BE2C (cell line): ENCODE measurements at places on chromosomes 12 and 14.

GRCh38 chr12:92002673-92003382 lies 142.8 kb downstream of the BTG1 start:
- no peak for DNase-seq

DNA sequence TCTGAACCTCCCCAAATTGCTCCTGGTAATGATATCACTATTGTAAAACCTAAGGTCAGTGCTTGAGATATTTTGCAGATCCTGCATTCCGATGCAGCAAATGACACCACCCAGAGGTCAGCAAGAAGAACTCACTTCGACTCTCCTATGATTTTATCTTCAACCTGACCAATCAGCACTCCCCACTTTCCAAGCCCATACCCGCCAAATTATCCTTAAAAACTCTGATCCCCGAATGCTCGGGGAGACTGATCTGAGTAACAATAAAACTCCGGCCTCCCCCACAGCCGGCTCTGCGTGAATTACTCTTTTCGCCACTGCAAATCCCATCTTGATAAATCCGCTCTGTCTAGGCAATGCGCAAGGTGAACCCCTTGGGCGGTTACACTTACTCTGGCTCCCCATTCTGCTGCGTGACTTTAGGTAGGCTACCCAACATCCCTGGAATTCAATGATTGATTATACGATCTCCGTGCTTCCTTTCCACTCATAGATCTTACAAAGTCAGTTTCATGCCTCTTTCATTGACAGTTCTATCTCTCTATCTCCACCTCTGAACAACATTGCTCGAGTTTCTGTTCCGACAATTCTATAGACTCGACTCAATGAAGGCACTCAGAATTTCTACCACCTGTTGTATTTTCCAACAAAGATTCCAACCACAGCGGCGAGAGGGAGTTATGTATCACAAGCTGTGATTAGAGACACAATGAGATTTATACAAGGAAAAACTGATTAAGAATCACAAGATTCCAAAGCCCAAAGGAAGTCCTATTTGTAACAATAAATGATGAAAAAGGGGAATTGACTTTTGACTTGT lies 939 bp downstream of the NPC2 start:
- DNase-seq, result no peak

DNA sequence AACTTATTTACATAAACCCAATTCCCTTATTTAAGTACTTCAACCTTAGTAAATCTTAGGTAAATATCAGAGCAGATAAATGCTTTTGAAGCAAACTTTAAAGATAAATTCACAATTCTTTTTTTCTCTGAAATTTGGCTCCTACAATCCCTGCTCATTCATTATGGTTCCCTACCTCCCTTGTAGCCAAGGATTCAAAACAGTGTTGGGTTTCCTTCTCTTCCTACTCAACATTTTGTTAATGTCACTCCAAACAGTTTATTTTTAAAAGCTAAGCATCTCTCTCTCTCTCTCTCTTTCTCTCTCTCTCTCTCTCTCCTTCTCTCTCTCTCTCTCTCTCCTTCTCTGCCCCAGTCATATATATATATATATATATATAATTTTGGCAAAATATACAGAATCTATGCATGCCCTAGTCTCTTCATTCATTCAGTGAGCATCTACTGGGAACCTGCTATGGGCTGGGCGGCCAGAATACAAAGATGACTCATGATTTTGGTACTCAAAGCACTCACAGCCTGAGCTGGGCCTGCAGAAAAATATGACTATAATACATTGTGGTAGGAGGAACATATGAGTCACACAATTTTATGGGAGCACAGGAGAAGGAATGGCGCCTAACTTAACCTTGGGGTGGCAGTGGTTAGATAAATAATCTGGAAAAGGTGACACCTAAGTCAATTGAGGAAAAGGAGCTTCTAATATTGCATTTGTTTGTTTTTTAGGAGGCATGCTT lies 123.7 kb upstream of the DHRS4 start:
- no peak for DNase-seq

GRCh38 chr12:25557830-25558436 lies 4.8 kb upstream of the LMNTD1 start:
- peak; percentile 22 for DNase-seq

- DNase-seq, result no peak
These were observed 80.8 kb upstream of the BCL11B start for GRCh38 chr14:99352688-99353280.

DNA sequence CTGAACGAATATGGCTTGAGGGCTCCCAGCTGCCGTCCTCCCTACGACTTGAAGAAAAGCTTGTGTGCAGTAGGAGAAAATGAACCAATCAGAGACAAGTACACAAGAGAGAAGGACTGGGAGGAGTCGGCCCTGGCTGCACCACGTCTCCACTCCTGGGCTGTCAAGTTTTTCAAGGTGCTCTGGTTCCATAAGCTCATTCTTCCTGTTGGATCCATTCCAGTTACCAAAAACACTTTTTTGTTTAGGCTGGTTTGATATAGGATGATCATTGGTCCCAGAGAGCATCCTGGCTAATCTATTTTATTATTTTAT lies 2.8 kb upstream of the A2ML1 start:
- DNase-seq, result no peak

GRCh38 chr14:22560662-22561365 lies 28.2 kb downstream of the DAD1 start:
- no peak for DNase-seq

GRCh38 chr14:25463480-25463879 lies 413.5 kb upstream of the STXBP6 start:
- no peak for DNase-seq

DNA sequence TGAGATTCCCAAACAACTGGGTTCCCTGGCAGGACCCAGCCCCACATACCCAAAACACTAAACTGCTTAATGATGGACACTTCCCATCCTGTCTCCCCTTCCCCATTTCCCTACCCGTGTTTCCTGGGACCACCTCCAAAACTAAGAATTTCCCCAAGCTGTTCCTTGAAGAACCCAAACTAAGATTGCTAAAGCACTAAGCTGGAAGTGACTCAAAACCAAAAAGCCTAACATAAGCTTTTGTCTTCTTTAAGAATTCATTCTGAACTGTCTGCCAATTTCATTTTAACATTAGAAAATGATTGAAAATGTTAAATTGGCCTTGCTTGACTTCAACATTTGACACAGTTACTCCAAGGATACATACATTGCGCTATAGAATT lies 29.5 kb upstream of the STAB2 start:
- no peak for DNase-seq

GRCh38 chr12:68609998-68610369 lies 715 bp upstream of the RAP1B start:
- DNase-seq, result no peak

DNA sequence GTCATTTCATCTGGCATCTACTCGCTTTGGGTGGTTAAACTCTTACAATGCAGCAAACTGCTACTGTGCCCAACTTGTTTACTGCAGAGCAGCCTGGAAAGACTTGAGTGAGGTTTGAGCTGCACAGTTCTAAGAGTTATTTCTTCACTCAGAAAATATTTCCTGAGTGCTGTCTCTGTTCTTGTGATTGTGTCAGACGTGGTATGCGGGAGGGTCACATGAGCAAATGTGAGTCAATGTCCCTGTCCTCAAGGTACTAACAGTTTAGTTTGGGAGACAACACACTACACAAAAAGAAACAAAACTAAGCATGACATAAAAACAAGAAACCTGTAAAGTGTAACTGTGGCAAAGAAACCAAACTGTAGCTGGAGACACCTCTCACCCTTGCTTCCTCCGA lies 32.4 kb downstream of the FLVCR2 start:
- no peak for DNase-seq

DNA sequence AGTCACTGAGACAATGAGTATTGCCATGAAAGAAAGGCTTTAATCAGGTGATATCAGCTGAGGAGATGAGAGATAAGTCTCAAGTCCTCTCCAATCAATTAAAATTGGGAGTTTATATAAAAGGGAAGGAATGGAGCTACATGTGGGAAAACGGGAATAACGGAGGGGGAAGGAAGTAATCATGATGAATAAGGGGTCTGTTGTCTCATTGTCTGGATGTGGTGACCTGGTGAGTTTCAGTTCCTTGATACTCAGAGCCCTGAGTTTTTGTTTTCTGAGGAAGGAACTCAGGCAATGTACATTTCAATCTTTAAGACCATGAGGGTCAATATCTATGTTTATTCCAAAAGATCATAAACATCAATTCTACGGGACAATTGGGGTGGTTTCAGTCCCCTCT lies 198.8 kb downstream of the KITLG start:
- DNase-seq, result no peak

GRCh38 chr12:14283489-14284144 lies 81.9 kb upstream of the ATF7IP start:
- DNase-seq, result no peak

DNA sequence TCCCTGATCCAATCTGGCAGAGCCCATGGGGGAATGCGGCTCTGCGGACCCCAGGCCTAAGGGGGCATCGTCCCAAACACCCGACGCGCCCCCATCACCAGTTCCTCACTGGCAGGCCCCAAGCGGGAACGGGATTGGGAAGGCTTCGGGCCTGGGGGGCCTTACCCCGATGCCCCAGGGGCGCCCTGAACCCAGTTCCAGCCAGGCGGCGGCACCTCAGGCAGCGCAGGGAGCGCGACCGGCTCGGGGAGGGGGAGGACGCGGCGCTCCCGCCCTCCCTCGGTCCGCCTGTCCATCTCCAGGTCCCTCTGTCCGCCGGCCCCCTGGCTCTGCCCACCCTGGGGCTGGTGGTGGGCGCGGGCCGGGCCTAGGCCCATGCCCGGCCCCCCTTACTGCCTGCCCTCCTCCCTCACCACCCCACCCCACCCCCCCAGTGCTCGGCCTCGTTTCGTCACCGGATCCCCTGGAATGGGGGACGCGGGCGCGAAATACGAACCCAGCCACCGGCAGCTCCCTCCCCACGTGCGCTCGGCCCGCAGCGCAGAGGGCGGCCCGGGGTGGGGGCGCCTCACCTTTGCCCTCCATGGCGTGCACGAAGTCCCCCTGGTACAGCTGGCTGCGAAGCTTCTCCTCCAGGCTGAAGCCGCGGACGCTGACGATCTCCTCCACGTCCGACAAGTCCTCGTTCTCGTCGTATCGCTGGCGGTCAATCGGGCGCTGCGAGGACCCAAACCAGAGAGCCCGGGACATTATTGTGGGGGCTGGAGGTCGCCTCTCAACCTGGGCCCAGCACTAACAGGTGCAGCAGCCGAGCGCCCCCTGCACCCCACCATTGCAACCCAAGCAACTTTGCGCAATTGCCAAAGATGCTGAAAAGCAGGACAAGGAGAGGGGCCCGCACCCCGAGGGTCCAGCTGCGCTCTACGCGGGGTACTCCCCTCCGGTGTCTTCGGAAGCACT lies 2.3 kb downstream of the KDM2B start:
- no peak for DNase-seq

DNA sequence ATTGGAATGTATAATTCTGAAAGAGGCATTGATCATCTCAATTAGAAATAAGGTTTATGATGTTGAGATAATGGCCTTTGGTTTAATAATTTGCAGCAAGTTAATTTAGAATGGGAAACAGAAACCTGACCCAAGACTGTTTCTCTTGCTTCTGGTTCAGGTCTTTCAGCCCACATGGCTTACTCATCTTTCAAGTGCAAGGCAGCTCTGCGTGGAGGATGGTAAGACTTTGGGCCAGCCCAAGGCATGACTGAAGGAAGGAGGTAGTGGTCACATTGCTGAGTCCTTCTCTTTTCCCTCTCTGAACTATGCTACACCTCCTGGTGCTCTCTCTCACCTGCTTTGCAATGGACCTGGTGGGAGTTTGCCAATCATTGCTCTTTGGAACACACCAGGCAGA lies 98.7 kb downstream of the CAND1 start:
- no peak for DNase-seq

DNA sequence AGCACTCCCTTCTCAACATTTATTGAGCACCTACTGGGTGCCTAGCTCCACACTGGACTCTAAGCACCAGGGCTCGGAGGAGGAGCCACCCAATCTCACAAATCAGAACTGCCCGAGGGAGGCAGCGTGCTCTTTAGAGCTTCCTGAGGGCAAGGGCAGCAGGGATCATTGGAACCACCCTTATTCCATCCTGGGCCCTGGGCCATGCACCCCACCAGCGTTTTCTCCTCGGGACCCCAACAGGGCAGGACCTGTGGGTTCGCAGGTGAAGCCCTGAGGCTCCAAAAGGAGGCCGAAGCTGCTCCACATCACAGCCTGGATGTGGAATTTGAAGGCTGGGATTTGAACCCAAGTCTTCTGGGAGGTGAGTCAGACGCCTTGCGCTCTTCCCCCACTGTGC lies 15.4 kb downstream of the TMEM119 start:
- no peak for DNase-seq

DNA sequence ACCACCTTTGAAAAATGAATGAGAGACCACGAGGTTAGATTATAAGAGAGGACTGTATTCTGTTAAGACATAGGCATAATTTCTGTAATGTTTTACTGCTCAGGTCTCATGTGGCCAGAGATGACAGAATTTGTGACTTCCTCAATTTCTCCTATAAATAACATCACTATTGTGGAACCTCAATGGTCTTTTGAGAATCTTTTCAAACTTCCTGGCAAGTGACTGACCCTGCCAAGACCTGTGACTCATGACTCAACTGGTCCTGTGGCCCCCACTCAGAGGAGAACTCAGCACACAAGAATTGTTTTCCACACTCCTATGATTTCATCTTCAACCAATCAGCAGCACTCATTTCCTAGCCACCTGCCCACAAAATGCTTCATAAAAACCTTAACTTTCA lies 508.2 kb upstream of the ATP2B1 start:
- no peak for DNase-seq

- peak; percentile 26 for DNase-seq
These were observed 764 bp downstream of the RBM25 start for GRCh38 chr14:73058922-73059673.

DNA sequence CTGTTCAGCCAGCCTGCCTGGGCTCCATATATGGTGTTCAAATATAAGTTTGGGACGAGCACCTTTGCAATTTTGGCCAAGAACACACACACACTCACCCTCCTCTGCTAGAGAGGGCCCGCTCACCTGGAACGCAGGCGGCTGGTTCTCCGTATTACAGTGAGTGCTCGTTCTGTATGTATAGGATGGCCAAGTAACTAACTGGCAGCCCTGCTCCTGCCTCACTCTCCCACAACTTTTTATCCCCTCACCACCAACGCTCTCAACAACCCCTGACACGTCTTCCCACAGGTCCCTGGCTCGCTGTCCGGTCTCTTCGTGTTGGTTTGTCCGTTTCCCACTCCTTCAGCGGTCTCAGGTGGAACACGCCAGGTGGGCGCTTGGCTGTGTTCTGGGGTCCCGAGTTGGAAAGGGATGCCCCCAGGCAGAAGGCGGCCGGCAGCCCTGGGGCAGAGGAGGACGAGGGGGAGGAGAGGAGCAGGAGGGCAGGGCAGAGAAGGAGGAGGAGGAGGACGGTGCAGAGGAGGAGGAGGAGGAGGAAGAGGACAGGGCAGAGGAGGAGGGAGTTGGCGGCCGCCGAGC lies 398 bp upstream of the MSRB3 start:
- no peak for DNase-seq

DNA sequence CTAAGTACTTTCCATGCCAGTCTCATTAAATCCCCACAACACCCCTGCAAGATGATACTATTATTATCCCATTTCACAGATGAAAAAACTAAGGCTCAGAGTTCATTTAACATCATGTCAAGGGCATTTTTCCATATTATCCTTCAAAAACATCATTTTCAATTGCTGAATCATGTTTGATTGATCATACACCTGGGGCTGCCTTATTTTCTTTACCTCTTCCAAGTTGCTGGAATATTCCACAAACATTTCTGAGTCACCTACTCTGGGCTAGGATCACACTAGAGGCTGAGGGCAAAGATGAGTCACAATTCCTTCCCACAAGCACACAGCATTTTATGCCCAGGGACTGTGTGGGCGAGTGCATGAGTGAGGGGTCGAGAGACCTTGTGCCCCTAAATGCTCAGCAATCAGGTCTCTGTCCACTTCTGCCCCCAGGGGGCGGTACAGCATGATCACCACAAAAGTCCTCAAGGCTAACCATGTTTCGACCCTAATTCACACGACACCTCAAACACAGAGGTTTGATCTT lies 14.1 kb upstream of the TMEM119 start:
- DNase-seq, result peak; percentile 44
